ENCODE measurements at places on chromosomes 3 and 15.

GRCh38 chr3:50406487-50406886 is 47.2 kb upstream of the TMEM115 start:
- no peak for DNase-seq

DNA sequence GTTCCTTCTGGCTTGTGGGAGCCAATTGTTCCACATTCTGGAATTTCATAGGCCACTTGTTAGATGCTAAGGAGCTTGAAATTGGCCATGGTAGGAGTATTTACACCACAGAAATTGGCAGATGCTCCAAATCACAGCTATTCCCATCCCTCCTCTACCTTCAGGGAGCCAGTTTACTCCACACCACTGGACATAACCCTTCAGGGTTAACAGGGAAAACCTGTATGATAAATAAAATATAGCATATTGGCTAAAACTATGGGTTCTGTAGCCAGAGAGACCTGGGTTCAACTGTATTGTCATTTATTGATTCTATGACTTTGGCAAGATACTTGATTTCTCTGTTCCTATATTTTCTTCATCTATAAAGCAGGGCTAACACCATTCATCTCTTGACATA is 384.2 kb upstream of the PROK2 start:
- no peak for DNase-seq

DNA sequence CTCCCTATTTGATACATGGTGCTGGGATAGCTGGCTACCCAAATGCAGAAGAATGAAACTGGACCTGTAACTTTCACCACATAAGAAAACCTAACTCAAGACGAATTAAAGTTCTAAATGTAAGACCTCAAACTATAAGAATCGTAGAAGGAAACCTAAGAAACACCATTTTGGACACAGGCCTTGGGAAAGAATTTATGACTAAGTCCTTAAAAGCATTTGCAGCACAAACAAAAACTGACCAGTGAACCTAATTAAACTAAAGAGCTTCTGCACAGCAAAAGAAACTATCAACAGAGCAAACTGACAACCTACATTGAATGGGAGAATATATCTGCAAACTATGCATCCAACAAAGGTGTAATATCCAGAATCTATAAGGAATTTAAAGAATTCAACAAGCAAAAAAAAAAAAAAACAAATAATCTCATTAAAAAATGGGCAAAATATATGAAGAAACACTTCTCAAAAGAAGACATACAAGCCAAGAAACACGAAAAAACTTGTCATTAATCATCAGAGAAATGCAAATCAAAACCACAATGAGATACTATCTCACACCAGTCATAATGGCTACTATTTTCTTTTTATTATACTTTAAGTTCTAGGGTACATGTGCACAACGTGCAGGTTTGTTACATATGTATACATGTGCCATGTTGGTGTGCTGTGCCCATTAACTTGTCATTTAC is 37.0 kb downstream of the HDGFL3 start:
- DNase-seq: no peak

GRCh38 chr3:141452045-141452444 is 34.8 kb upstream of the RASA2 start:
- DNase-seq: no peak

DNA sequence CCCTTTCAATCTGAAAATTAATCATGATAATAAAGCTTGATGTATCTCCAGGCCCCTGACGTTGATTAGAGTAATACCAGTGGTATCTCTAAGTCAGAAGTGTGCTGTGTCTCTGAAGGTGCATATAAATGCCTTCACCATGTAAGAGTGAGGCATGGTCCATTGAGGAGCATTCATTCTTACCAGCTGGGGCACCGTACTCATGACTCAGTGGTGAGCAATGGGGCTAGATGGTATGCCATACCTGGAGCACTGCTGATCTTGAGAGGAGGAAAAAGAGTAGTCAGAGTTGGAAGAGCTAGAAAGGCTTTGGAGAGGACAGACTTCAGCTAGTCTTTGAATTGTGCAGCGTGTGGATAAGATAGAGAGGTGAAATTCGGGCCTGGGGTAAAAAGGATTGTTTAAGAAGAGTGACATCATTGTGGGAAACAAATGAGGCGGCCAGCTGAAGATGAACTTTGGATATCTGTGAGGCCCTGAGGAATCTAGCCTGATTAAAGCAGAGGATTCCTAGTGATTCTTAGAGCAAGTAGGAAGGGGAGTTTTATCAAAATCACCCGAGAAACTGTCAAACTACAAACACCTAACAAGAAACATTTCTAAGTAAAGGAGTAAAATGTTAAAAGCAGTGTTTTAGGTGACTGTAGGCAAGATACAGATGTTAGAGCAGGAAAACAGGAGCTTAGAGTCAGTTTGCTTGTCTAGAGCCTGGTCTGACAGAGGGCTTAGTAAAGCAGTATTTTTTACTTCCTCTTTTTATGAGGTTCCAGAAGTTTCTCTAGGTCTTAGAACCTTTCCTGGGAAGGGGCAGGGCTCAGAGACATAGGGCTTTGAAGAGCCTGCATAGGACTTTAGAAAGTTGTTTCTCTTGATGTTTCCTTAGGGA is 13.6 kb downstream of the TMOD3 start:
- no peak for DNase-seq

DNA sequence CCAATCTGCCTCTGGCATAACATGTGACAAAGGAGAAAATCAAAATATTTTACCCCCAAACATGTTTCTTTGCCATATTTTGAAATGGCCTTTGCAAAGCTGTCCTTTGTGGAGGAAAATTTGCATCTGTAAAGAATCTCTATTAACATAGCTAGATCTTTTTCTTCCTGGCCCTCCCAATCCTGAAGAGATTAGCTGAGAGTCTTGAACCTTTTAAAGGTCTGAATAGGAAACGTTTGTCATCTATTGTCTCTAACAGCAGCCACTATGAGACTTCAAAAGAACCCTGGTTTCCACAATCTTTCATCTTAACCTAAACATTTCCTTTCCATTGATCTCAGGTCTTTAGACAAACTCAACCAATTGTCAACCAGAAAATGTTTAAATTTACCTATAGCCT is 520.9 kb upstream of the TGFBR2 start:
- no peak for DNase-seq

GRCh38 chr3:183823963-183824362 is 1.4 kb downstream of the MAP6D1 start:
- no peak for DNase-seq

DNA sequence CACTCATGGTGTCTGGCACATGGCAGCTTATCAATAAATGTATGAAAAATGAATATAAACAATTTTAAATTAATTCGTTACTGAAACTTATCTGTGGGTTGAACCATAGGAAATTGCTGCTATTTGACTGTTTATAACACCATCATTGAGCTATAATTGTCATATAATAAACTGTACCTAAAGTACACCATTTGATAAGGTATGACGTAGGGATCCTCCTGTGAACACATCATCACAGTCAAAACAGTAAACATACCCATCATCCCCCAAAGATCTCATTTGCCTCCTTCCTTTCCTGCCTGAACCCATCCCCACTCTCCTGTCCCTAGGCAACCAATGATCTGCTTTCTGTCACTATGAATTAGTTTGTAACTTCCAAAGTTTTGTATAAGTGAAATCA is 151.0 kb upstream of the SLC2A2 start:
- DNase-seq: no peak

DNA sequence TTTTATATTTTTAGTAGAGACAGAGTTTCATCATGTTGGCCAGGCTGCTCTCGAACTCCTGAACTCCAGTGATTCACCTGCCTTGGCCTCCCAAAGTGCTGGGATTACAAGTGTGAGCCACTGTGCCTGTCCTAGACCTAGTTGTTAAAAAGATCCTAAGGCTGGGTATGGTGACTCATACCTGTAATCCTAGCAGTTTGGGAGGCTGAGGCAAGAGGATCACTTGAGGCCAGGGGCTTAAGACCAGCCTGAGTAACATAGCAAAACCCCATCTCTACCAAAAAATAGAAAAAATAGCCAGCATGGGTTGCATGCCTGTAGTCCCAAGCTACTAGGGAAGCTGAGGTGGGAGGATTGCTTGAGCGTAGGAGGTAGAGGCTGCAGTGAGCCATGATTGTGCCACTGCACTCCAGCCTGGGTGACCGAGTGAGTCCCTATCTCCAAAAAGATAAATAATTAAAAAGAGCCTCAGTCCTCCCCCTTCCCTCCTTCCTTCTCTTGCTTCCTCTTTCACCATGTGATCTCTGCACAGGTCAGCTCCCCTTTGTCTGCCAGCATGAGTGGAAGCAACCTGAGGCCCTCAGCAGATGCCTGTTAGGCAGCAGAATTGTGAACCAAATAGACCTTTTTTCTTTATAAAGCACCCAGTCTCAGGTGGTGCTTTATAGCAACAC is 9.8 kb upstream of the FNDC3B start:
- DNase-seq: no peak

DNA sequence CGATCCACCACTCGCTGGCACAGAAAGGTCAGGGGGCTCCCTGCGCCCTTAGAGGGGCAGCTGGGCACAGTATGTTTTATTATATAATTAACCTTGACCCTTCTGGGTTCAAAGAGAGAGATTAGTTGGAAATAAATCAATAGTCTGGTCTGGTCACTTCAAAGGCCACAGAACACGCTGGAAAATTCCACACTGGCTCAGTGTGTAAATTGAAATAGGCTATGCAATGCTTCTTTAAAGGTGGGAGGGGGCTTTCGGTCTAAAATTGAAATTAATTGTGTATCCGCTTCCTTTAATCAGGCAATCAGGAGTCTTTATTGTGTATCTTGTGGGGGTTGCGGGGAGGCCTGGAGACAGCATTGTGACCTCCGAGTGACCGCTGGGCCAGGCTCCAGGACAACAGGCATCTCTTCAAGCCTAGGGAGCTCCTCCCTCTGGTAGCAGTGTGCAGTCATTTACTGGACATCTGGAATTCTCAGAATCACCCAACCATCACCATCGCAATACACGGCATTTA is 8.0 kb downstream of the RNU5B-1 start:
- no peak for DNase-seq

- no peak for DNase-seq
These were observed 11.6 kb downstream of the GALNT15 start for GRCh38 chr3:16186086-16186485.

GRCh38 chr3:176351408-176351807 is 845.9 kb downstream of the TBL1XR1 start:
- DNase-seq: no peak

DNA sequence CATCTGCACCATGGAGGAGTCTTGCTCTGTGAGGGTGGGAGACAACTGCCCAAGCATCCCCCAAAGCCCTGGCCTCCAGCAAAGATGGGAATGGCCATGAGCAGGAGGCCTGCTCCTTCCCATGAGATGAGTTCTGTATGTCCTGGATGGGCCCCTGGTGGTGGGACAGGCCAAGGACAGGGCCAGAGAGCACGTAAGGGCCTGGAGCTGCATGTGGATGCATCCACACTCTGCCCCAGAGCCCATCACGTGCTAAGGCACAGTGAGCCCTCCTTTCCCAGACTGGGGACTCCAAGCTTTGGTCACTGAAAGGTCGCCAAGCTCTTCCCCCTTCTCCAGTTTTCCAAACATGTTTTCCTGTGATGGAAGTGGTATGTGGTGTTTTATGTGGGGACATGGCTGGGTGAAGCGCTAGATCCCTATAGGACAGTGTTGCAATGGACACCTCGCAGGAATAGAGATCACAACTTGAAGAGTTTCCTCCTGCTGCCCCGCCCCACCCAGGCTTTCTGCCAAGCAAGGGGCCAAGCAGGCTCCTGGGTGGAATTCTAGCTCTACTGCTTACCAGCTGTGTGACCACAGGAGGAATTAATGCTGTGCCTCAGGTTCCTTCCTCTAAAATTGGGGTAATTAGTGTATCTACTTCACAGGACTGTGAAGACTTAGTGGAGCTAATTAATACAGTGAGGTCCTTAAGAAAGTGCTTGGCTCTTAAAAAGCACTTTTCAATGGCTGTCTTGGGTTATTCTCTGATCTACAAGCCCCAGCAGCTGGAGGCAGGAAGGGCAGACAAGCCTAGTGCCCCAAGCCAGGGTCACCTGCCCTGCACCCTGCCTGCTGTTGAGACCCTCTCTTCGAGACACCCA is 106.4 kb upstream of the RPL32 start:
- DNase-seq: no peak
